ENCODE measurements at places on chromosomes 12 and 14.

- DNase-seq = peak; percentile 84
These were observed 841.1 kb downstream of the NRXN3 start for GRCh38 chr14:79011091-79011919.

- no peak for DNase-seq
These were observed 20.0 kb upstream of the CLEC2D start for GRCh38 chr12:9649532-9649940.

DNA sequence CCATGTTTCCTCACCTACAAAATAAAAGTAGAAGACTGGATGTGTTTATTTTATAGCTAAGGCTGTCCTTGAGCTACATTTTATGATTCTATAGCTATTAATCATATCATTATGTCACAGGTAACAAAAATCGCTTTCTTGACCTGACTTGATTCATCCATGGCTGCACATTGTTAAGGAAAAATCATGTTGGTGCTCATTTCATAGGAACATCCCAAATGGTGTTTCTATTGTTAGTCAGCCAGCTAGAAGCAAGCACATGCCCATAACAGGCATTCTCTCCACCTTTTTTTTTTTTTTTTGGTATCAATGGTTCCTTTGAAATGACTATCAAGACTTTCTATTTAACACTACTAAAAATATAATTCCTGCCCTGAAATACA lies 45.3 kb upstream of the PTHLH start:
- DNase-seq = no peak

GRCh38 chr12:57094208-57095160 lies 5.6 kb downstream of the NAB2 start:
- DNase-seq = no peak

DNA sequence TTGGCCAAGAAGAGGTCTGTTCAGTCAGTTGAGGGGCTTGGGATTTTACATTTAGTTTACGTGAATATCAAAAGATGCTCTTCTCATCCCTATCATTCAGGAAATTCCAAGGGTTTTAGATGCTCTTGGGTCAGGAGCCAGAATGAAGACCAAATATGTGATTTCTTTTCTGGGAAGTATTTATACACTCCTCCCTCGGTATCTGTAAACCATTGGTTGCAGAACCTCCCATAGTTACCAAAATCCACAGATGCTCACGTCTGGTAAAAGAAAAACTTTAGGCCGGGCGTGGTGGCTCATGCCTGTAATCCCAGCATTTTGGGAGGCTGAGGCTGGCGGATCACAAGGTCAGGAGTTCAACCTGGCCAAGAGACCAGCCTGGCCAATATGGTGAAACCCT lies 75.9 kb downstream of the TNFAIP2 start:
- peak; percentile 53 for DNase-seq

DNA sequence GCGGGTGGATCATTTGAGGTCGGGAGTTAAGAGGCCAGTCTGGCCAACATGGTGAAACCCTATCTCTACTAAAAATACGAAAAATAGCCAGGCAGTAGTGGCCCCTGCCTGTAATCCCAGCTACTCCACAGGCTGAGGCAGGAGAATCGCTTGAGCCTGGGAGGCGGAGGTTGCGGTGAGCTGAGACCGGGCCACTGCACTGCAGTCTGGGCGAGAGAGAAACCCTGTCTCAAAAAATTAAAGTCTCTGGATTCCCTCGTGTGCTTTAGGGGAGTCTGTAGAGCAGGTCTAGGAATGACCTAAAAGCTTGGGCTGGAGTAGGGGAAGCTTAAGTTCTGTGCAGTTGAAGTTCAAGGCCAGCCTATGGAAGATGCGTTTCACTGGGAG lies 697 bp upstream of the TULP3 start:
- no peak for DNase-seq

DNA sequence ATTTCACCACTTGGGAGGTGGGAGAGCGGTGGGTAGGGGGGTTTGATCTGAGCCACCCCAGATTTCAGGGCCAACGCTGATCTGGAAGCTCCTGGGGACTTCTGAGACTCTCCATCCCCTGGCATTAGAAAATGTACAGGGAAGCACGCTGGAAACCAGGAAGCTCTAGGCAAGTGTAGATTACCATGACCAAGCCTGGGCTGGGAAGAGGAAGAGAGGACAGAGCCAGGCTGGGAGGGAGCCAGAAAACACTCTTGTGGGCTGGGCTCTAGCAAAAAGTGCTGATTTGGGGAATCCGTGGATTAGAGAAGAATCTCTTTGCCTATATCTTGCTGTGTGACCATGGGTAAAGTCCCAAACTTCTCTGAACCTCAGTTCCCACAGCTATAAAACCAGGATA lies 236.7 kb downstream of the BCL11B start:
- DNase-seq = peak; percentile 74
